Midbrain (tissue), 1 donor: ENCODE measurements at places on chromosomes 1 and 21.

- no peak for DNase-seq
Measured at GRCh38 chr1:178869119-178869697, 1.7 kb downstream of the ANGPTL1 start.

DNA sequence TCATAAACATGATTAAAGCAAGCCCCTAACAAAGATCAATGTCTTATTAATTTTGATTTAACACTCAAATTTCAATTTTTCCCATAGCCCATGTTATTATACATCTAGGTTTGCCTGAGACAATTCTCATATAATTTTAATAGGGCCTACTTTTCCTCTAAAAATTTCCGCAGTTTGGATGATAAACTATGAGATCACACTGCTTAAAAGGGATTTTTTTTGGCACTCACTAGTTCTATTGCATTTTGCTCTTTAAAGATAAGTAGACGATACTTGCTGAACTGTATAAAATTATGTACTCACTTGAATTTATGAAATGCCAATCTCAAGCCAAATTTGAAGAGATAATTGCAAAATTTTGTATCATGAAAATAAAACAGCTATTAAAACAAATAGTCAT is 480.4 kb upstream of the ZRANB2 start:
- no peak for DNase-seq

- DNase-seq: no peak
Measured at GRCh38 chr1:13687151-13687715, 12.8 kb upstream of the PRDM2 start.

DNA sequence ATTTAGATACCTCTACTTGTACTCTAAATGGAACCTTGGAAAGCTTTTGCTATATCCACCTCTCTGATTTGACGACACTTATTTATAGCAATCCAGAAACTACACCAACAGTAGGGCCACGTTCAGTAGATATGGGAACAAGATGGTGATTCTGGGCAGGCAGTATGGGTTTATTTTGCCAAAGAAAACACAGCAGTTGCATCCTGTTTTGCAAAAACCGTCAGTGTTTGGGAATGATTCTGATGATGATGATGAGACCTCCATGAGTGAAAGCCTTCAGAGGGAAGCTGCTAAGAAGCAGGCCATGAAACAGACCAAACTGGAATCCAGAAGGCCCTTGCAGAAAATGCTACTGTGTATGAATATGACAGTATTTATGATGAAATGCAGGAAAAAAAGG is 41.5 kb upstream of the NEXN start:
- DNase-seq: no peak

- DNase-seq: no peak
Measured at GRCh38 chr1:77424236-77424635, 142.4 kb downstream of the AK5 start.

DNA sequence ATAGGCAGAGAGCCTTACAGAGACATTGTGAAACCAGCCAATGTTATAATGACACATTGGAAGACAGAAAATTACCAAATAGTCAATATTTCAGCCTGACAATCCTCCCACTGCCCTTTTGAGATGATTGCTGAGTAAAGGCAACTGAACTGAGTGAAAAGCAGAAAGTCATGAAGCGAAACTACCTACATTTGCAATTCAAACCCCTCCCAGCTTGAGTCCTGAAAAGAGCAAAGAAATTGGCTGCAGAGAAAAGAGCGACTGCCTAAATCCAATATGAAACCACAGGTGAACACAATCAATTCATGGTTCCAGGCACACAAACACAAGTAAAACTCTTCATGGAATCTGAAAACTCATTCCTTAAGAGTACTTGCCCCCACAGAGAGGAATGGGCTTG is 143.4 kb upstream of the CHRM3 start:
- no peak for DNase-seq

DNA sequence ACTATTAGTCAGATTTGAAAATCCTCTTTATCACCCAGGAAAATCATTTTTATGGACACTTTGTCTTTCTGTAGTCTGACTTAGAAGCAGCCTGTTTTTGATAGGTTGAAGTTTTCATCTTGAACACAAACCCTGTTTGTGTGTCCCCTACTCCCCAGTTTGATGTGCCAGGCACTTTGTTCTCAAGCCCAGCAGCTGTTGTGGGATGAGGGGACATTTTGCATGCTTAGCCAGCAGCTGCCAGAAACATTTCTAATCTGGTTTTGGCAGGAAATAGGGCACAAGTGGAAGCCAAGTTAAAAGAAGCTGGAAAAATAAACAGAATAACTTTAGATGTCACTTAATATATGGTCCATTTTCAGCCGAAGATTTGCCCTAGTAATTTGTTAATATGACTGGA is 29.9 kb downstream of the ACTN2 start:
- DNase-seq: peak; percentile 43

- DNase-seq: no peak
Measured at GRCh38 chr21:37226041-37226920, 40.9 kb downstream of the VPS26C start.

DNA sequence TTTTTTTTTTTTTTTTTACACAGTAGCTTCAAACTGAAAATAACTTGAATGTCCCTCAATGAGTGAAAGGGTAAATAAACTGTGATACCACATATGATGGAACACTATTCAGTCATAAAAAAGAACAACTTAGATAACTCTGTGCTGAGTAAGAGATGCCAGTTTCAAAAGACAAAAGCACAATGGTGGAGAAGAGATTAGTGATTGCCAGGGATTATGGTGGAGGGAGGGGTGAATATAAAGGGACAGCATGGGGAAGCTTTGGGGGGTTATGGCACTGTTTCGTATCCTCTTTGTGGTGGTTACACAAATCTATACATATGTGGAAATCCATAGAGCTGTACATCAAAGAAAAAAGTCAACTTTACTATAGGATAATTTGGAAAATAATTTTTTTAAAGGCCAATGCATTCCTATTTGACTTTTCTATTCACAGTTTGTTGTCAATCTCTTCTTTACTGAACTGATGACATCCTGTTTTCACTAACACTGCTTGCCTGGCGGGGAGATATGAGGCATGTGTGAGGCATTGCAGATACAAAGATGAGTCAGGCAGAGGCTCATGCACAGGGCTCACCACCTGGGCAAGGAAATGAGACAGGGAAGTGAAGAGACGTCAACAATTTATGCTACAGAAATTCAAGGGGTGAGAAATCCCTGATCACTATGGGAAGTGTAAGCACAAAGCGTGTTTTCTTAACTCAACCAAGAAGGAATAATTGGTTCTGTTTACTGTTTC is 302.7 kb downstream of the DUSP10 start:
- no peak for DNase-seq

GRCh38 chr1:58062635-58063034 is 483.9 kb downstream of the OMA1 start:
- DNase-seq: no peak

DNA sequence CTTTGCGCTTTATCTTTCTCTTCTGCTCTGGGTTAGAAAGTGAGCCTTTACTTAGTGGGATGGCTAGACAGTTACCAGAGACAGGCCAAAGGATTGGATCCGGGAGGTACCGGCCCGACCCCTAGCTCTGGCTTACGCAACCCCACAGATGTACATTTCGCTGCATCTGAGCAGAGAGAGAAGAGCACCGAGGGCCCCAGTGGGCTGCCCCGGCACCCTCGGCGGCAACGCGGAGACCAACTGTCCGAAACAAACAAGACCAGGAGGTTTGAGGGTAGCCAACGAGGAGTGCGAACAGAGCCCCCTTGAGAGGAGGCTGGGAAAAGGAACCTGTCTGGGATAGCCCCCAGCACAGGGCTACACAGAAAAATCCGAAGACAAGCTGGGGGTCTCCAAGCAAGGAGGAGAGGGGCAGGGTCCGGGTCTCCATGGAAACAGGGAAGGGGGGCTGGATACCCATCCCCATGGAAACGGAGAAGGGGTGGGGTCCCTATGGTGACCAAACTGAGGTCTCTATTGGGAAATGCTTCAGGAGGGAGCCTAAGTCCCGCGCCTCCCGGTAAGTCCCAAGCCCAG is 373 bp downstream of the MTF1 start:
- DNase-seq: no peak

DNA sequence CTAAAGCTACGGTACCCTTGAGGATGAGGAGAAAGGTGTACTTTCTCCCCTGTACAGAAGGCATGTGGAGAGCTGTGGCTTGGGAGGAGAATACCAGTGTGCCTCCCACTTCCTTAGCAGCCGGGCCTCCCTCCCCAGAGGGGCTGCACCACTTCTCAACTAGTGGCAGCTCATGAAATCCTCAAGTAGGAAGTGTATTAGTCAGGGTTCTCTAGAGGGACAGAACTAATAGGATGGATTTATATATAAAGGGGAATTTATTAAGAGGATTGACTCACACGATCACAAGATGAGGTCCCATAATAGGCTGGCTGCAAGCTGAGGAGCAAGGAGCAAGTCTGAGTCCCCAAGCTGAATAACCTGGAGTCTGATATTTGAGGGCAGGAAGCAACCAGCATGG is 53.1 kb upstream of the PPP2R5A start:
- DNase-seq: no peak

DNA sequence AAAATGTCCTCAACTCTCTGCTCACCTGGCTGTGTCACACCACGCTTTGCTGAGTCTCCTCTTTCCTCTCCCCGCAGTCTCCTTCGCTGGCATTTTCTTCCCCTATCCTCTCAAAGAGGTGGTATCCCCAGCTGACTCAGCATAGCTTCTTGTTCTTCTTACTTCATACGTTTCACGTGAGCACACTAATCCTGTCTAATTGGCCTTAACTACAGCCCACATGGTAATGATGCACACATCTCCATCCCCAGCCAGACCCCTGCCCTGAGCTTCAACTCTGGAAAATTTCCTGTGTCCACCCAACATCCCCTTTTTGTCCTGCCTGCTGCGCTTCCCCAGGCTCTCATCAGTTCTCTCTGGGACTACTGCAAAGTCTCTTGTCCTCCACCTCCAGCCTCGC is 169.8 kb downstream of the TTLL7 start:
- no peak for DNase-seq

DNA sequence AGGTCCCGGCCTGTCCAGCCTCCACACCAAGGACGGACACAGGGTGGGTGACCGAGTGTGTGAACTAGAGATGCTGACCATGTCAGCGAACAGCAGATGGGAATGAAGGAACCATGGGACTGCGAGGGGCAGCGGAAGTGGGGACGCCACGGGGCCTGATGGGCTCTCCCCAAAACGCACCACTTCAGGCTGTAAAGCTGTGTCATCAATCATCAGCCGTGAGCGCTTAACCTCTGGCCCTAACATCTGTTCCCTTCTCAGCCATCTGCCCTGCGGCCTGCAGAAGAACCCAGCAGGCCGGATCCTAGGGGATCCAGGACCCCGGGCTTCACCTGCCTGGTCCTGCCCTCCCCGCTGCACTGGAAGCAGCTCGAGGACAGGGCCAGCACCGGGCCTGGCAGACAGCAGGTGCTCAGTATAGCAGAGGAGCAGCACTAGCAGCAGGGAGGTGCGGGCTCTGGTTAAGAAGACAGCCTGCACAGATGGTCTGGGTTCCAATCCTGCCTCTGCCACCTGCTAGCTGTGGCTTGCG is 58.7 kb downstream of the DMRTB1 start:
- DNase-seq: no peak

- DNase-seq: no peak
Measured at GRCh38 chr1:233323718-233324117, 3.8 kb upstream of the MAP3K21 start.

DNA sequence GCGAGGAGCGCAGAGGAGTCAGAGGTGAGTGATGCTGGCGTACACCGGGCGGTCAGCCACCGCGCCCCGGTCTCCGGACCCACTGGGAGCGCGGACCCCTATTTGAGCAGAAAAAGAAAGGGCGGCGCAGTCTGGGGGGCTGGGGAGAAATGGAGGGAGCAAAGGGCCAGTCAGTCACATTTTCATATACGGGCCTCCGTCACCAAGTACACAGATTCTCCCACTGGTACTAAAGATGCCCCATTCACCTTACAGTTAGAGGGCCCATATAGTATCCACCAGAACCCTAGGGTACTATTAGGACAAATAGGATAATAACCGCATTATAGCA is 573 bp downstream of the C2CD4D start:
- DNase-seq: no peak

DNA sequence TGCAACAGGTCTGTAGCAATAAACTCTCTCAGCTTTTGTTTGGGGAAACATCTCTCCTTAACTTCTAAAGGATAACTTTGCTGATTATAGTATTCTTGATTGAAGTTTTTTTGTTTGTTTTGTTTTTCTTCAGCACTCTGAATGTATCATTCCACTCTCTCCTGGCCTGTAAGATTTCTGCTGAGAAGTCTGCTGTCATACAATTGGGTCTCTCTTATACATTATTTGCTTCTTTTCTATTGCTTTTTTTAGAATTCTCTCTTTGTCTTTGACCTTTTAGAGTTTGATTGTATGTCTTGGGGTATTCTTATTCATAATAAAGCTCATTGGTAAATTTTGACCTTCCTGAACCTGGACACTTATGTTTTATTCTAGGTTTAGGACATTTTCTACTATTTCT is 386.3 kb downstream of the MRPL39 start:
- no peak for DNase-seq

- DNase-seq: no peak
Measured at GRCh38 chr1:45629035-45629434, 5.2 kb upstream of the CCDC17 start.

DNA sequence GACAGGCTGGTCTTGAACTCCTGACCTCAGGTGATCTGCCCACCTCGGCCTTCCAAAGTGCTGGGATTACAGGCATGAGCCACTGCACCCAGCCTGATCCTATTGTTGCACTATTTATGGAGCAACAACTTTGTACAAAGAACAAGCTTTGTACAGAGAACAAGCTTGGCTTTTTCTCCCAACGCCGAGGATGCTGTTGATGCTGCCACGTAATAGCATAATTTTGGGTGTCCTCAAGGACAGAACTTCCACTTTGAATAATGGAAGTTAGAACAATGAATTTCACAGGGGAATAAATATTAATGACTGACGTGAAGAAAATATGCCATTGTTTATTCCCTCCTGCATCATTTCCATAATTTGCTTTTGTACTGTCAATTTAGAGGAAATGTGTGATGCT is 12.8 kb upstream of the RBP7 start:
- DNase-seq: peak; percentile 31

- DNase-seq: no peak
Measured at GRCh38 chr1:114561333-114561732, 20.1 kb downstream of the BCAS2 start.

DNA sequence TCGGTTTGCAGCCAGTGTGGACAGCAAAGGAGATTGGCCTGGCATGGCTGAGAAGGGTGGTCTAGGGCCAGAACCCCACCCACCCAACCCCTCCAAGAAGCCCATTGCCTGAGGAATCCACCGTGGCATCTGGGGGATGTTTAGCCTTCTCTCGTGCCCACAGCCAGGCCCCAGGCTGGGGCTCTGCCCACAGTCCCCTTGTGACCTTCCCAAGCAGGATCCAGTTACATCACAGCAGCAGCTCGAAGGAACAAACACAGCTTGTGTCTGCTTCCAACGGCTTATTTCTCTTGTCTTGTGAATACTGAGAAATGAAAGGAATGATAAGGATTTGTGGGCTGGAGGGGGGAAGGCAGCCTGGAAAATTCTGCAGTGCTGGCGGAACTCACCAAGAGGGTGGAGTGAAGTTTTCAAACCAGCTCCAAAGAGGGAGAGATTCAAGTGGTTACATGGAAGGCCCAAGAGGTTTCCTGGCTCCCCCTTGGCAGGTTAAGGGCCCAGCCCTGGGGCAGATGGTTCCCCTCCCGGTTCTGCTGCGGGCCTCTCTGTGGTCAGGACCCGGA is 61.6 kb downstream of the DHRS3 start:
- DNase-seq: peak; percentile 45

GRCh38 chr1:244937099-244937498 is 72.8 kb upstream of the HNRNPU start:
- DNase-seq: no peak
